ENCODE measurements at places on chromosomes 1 and 21.

GRCh38 chr1:25799352-25799934, 550 bp upstream of the SELENON start:
- no peak for DNase-seq

- no peak for DNase-seq
Measured at GRCh38 chr1:57872913-57873312, 449.1 kb upstream of the DAB1 start.

GRCh38 chr1:56466538-56466937, 112.8 kb downstream of the PLPP3 start:
- DNase-seq = no peak

GRCh38 chr1:23376890-23377811, 7.5 kb upstream of the ZNF436 start:
- DNase-seq = peak; percentile 60

DNA sequence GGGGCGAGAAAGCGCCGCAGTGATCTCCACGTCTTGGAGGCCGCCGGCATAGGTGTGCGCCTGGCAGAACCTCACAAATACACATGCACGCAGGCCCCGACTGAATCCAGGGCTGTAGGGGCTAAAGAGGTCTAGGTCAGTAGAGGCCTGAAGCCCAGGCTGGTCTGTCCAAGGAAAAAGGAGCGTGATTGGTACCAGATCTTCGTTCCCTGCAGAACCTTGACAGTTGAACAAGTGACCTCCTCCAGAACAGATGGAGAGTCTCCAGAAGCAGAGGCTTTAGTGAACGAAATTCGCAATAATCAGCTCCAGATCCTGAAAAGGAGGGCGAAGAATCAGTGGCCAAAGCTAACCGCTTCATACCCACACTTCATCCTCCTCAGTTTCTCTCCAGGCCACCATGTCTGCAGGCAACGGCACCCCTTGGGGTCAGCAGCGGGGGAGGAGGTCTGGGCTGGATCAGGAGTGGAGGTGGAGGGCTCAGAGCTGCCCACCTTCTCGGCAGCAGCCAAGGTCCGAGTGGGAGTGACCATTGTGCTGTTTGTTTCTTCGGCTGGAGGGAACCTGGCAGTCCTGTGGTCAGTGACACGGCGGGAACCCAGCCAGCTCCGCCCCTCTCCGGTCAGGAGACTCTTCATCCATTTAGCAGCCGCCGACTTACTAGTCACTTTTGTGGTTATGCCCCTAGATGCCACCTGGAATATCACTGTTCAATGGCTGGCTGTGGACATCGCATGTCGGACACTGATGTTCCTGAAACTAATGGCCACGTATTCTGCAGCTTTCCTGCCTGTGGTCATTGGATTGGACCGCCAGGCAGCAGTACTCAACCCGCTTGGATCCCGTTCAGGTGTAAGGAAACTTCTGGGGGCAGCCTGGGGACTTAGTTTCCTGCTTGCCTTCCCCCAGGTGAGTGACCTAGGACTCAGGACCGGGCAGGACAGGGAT, 749 bp upstream of the PEX11B start:
- DNase-seq = peak; percentile 42

DNA sequence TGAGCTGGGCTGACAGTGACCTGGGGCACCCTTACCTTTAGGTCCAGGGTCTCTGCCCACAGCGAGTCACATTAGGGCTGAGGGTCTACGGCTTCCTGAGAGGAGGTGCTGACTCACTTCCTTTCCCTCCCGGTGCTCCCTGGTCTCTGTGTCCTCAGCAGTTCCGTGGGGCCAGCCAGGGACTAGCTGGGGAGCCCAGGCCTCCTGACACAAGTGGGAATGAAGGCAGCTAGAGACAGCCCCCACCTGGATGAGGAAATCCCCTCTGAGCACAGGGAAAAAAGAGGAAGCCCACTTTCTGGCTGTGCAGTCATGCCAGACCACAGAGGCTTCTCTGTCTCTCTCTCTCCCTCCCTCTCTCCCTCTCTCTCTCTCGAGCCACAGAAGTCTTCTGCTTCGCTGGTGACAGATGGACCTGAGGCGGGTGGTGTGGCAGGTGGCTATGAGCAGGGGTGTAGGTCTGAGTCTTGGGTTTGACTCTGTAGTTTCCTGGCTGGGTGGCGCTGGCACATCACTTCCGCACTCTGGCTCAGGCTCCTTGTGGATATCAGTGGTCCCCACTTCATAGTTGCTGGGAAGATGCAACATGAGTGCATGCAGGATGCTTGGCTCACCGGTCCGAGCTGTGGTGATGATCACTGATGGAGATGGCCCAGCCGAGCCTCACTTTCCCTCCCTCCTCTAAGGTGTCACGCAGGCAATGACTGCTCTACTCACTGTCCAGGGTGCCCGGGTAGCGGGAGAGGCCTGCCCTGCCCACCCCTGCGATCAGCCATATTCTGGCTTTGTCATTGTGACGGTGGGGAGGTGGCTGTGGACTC, 3.5 kb downstream of the SLC66A1 start:
- DNase-seq = no peak

GRCh38 chr1:23745515-23745914, 2.2 kb downstream of the ELOA start:
- peak; percentile 59 for DNase-seq

GRCh38 chr1:106677181-106677580, 379.3 kb upstream of the PRMT6 start:
- no peak for DNase-seq

DNA sequence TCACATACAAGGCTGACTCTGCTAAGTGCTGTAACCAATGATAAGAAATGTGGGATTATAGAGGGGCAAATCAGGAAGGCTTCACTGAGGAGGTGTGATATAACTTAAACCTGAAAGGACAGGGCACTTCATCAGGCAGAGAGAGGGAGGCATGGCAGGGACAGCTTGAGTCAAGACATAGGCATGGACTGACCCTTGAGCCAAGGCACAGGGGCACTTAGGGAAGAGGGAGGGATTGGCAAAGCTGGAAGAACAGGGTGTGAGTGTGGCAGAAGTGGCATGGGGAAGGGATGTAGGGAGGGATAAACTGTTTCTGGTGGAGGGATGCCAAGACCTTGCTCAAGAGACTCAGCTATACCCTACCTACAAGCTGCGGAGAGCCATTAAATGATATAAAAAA, 81.3 kb downstream of the PLXNA2 start:
- no peak for DNase-seq

GRCh38 chr1:4768553-4768952, 114.1 kb downstream of the AJAP1 start:
- DNase-seq = no peak

All from GM03348 (cell line).